ENCODE measurements at places on chromosomes 3 and 15. TPM values are rescaled to one million over a fixed set of nuclear protein-coding genes. Genes with fewer than 3 reads are reported as not detected.

Gene LSM3
- total RNA-seq = 20.9 TPM

Gene SPINT1
- total RNA-seq = 13.7 TPM

Gene CCDC50
- total RNA-seq = 51.2 TPM

Gene GOLGA8Q
- not detected for total RNA-seq

Gene RYR3
- total RNA-seq = 4.4 TPM

Gene KNG1
- not detected for total RNA-seq

Gene ISLR
- 0.68 TPM for total RNA-seq

Gene TGM5
- not detected for total RNA-seq

DNA sequence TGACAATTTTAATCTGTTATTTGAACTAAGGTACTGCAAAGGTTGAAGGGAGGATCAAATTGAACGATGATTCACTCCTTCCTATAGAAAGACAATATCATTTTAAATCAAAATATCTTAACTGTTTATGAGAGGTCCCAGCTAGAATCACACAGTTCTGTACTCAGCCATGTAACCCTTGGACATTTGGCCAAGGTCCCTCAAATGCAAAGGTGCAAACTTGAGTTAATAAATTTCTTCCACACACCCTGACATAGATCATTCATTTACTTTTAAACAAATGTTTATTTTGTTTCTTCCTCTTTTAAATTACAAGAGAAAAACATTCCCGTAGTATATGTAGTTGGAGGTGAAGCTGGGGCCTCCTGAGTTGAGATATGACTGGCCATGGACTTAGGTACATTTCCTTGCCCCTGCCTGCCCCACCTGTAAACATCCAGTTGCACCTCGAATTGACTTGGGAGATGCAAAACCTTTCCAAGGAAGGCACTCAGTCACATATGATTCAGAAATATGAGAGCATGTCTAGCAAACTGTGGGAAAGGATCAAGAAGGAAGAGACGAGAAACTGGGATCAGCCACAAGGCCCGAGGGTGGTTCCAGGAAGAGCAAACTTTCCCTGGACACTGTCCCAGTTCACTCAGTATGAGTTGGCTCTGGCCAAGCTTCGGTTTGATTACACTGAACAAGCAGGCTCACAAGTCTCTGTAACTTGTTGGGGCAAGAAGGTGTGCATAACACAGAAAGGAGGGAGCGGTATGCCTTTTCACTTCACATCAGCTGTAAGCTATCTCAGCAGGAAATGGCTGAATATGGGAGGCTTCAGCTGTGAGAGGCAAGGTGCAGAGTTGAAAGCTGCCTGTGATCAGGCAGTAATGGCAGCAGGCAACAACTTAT lies 6.7 kb downstream of the TNFSF10 start:
- DNase-seq = no peak

- no peak for DNase-seq
These were observed 109.9 kb downstream of the TLE3 start for GRCh38 chr15:69987492-69988489.

GRCh38 chr3:127734754-127735473 lies 62.2 kb downstream of the ABTB1 start:
- no peak for DNase-seq

DNA sequence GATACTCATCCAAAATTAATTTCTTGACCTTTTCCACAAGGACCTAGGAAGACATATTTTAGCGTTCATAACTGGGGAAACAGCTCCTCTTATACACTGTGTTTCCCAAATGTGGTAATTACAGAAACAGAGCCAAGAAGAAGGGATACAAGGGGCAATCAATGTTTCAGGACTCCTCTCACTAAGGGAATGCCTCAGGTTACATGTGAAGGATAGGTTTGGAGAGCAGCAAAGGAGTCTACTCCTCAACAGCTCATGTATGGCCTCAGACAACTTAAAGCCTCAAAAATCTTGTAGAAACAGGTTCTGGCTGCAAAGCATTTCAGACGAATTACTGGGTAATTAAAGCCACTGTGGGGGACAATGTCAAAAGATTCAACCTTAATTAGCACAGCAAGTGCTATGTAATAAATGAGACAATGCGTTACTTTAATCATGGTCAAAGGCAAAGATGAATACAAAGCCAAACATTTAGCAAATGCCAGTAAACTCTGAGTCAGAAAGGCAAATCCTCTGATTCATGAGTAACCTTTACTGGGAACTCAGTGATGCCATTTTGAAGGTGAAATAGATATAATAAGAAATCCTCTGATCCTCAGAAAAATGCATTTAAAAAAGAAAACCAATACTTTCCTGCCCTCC lies 1111.2 kb downstream of the TUSC7 start:
- no peak for DNase-seq

DNA sequence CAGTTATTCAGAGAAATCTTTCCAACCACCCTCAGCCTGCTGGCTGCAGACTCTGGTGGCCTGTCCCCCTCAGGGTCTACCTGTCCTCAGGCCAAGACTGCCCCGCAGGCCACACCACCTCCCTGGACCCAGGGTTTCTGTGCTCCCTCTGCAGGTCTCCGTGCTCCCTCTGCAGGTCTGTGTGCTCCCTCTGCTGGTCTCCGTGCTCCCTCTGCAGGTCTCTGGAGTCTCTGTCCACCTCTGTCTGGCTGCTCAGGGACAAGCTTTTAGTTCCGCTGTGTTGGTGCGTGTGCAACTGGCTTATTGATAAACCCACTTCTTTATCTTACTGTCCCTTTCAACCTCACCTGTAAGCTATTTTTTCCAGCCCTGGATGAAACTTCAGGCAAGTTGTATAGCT lies 30.1 kb downstream of the BDH1 start:
- peak; percentile 39 for DNase-seq

DNA sequence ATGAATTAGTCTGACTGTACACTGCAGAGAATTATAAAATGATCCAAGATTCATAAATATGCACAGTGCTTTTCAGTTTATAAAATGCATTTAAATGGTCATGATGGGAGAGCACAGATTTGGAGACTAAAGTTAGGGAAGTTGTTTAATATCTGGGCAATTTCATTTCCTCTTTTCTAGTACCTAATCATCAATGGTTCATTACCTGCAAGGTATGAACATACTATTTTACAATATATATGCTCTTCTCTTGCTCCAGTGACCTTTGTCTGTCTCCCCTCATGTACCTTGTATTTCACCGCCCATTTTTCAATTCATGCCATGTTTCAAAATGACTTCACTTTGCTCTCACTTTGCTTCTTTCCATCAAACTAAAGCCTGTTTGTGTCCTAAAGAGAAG lies 114.5 kb downstream of the SUCNR1 start:
- no peak for DNase-seq

GRCh38 chr15:24957691-24958090 lies 2.9 kb downstream of the SNRPN start:
- peak; percentile 31 for DNase-seq

DNA sequence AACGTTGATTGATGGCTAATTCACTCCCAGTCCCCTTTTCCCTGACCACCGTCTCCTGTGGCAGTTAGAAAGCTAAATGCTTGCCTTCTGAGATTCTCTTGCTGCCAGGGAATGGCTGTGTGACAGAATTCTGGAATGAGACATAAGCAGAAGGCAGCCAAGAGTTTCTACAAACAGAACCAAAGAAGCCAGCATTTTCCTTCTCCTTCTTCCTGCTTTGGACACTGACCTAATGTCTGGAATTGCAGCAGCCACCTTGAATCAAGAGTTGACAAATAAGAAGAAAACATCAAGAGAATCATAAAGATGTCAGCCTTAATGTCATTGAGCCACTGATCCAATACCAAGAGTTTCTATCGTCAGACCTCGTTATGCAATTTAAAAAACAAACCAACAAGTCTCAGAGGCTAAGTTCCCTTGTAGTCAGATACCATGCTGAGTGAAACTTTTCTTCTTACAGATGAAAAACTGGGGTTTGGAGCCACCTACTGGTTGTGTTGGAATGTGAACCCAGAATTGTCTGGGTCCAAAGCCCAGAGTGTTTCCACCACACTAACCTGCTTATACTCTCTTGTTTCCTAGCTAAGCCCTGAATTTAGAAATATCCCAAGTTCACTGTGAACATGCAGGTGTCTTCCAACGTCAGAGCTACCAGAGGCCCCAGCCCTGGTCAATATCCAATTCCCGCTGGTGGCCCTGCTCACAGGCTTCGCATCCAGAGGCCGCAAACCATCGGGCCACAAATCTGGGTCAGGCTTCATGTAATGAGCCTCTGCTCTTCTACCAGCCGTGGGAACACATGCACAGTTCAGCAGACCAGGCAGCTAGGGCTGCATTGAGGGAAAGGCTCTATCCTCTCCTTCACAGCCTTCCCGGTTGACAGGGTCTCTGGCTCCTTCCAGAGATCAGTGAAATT lies 42.5 kb downstream of the MCF2L2 start:
- DNase-seq = peak; percentile 81

DNA sequence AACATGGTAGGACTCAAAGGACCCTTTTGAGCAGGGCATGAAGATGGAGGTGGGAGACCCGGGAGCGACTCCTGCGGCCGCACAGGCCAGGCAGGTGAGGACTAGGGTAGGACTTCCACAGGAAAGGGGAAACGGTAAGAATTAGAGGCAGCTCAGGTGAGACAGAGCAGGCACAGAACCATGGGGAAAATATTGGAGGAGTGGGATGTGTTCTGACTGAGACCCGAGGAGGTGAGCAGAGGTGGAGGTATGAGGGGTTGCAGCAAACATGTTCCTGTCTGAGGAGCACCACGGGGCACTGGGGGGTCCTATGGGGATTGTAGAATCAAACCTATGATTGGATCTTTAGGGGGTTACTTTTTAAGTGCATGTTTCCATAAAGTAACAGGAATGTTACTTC lies 1.4 kb upstream of the ISG20 start:
- DNase-seq = no peak

DNA sequence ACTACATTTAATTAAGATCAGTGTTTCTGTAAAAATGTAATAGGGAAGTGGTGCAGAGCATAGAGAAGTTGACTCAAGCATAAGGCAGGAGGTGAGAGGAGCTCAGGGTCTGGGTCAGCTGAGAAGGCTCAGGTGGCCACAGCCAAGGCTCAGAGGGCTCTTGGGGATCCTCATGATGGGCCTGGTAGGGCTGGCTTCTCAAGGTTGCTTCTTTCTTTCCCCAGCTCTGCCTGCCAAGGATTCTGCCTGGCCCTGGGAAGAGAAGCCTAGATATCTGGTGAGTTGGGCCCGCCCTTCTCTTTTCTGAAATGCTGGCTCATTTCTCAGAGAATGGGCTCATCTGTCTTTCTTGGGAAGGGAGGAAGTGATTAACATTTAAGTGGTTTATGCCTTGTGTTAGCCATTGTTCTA lies 6.5 kb downstream of the ZNF589 start:
- no peak for DNase-seq

DNA sequence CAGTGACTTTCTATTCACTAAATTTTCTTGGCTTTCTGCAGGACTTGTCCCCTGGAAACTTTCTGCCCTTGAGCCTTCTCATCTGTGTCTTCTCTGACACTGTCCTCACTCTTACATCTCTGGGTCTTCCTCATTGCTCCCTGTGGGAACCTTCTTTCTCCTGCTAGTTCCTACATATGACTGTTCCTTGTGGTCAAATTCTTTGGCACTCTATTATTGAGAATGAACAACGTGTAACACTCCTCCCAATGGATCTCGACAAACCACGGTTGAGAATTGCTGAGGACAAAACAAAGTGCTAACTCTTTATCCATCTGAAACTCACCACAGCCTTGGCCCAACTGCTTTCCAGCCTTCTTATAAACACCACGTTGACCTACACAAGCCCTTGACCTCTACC lies 3.5 kb upstream of the FAM81A start:
- no peak for DNase-seq

DNA sequence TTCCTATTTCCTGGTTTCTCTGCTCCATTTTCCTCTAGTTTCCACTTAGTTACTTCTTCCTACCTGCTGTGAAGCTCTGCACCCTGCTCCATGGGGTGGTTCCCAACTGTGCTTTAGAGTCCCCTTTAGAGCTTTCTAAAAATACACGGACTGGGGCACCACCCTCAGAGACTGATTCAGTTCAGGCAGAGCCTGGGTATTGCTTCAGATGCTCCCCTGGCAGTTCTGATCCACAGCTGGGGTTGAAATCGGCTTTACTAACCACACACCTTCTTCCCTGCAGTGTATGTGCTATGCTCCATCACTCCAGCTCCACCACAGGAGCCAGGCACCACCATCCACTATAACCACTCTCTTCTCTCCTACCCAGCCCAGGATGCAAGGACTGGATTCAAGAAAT lies 12.6 kb downstream of the ANP32A start:
- no peak for DNase-seq

GRCh38 chr15:89947385-89947784 lies 34.6 kb upstream of the ARPIN start:
- no peak for DNase-seq

GRCh38 chr15:101167411-101167752 lies 84.5 kb downstream of the CHSY1 start:
- DNase-seq = no peak

GRCh38 chr3:99693636-99694035 lies 55.2 kb downstream of the COL8A1 start:
- no peak for DNase-seq

- DNase-seq = no peak
These were observed 40.1 kb downstream of the SETMAR start for GRCh38 chr3:4343258-4343657.

DNA sequence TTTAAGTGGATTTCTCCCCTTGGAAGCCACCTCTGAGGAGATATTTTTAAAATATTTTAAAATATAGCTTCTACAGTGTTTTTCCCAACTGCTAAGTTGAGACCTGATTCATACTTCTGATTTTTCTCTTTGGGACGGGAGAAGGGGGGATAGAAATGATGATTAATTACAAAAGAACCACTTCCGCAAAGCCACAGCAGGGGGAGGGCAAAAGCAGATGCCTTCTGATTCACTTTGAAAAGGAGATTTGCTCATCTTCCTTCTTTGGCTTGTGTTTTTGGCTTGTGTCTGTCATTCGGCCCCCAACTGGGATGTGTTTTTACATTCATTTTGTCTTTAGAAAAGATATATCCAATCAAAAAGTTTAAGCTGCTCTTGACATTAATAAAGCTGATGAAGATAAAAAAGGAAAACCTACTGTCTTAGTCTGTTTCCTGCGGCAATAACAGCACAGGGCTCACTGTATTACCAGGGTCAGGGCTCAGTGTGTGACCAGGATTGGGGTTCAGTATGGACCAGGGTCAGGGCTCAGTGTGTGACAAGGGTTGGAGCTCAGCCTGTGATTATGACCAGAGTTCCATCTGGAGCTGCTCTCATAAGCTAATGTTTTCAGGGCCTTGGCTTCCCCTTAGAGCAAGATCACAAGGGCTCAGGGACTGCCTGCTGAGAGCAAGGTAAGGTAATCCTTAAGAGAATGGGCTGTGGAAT lies 223.2 kb downstream of the MTHFS start:
- peak; percentile 40 for DNase-seq
